Stimulated activated CD4-positive, alpha-beta T cell treated with anti-CD3 and anti-CD28 coated beads, TNF-alpha, amount 100 ng/mL, for 24 hours (primary cell): ENCODE measurements at places on chromosomes 12 and 14.

- DNase-seq, result peak; percentile 51
These were observed 11.3 kb upstream of the SLC38A2 start for GRCh38 chr12:46383654-46384450.

- DNase-seq, result no peak
These were observed 17.3 kb upstream of the EIF5 start for GRCh38 chr14:103316721-103317121.

GRCh38 chr14:24903337-24903736 lies 146.6 kb downstream of the STXBP6 start:
- no peak for DNase-seq

DNA sequence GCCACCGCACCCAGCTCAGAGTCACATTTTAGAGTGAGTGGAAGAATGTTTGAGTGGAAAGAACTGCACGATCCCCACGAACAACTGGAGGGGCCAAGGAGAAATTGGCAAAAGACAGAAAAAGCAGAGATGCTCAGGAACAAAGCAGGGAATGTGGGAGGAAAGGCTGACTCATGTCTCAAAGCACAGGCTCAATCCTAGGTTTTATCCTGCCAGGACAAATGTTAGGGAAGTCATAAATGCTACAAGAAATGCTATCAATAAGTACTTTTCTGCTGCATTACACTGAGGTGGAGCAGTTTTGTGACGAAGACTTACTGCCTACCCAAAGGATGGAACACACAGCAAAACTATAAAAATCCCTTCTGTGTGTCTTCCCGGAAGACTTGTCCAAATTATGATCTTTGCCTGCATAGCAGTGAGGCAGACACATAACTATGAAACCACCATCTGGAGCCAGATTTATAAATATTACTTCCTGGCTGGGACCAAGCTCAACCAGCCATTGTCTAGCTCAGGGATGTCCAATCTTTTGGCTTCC lies 26.7 kb downstream of the NIN start:
- no peak for DNase-seq

GRCh38 chr12:121579190-121579791 lies 1.5 kb downstream of the KDM2B start:
- no peak for DNase-seq

DNA sequence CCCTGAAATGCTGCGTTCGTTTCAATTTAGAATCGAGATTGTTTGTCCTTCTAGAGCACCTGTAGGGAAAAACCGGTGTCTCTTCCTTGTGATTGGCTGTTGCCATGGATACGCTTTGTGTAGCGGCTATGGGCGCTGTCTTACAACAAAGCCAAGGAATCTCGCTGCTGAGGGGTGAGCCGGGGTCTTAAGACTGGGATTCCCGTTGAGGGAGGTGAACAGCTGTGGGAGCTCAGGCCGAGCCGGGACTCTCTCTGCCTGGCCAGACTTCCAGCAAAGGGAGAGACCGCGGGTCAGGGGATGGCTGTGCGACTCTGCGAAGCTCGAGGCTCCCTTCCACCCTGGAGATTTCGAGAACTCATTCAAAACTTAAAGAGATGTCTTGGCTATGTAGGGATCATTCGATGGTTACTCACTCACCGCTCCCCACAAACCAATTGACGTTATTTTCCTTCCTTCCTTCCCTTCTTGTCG lies at the start of the genes LRRIQ1 and TSPAN19:
TSS of gene LRRIQ1 (plus strand) at position 118 of the 474 bp plus-strand sequence. CDS start 1,826 bp downstream, outside the sequence.
TSS of gene TSPAN19 (minus strand) at position 44 of the 474 bp plus-strand sequence. CDS start 6,331 bp downstream, outside the sequence.
- no peak for DNase-seq

GRCh38 chr14:54256156-54256555 lies 140.7 kb upstream of the CDKN3 start:
- no peak for DNase-seq

- DNase-seq, result no peak
These were observed 20.4 kb upstream of the AMIGO2 start for GRCh38 chr12:47100160-47100559.

DNA sequence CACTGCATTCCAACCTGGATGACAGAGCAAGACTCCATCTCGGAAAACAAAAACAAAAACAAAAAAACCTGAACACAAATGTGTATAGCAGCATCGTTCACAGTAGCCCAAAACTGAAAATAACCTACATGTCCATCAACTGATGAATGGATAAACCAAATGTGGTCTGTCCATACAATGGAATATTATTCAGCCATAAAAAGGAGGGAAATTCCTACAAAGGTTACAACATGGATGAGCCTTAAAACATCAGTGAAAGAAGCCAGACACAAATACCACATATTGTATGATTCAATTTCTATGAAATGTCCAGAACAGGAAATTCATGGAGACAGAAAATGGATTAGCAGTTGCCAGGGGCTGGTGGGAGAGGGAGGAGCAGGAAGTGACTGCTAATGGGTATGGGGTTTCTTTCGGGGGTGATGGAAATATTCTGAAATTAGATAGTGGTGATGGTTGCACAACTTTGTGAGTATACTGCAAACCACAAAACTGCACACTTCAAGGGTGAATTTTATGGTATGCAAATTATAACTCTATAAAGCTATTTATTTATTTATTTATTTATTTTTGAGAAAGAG lies 4.0 kb downstream of the MYL2 start:
- DNase-seq, result no peak

DNA sequence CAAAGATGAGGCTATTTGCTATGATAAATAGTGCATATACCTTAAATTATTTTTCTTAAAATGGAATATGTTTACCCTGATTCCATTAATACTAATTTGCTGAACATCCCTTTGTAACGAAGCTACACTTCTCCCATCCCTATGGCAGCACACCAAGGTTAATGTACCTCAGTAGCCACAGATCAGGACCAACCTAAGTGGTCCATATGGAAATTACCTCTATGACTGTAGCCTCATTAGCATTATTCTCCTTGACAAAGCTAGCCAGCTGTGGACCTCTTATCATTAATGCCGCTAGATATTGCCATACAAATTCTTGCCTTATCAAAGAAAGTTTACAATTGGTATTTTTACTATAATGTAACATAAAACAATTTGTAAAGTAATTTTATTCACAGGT lies 76.9 kb upstream of the GARIN2 start:
- DNase-seq, result no peak

DNA sequence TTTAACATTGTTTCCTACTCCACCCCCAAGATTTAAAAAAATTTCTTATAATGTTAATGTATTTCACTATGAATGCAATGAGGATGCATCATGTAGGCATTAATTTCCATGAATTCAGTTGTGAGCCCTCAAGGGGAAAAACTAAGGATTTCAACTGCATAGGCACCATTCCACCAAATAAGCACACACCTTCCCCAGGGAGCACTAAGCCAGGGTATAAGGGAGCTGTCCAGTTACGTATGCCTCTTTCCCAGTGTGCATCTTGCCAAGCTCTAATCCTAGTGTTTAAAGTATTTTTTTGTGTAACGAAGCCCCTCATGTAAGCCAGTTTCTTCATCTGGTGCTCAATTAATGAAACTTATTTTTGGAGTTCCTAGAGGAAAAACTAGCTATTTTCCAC lies 6.6 kb downstream of the FERMT2 start:
- no peak for DNase-seq

GRCh38 chr12:45214749-45215418 lies 1.0 kb upstream of the ANO6 start:
- DNase-seq, result no peak

- DNase-seq, result no peak
These were observed 20.0 kb downstream of the NFKBIA start for GRCh38 chr14:35384455-35385041.

GRCh38 chr14:81206115-81206514 lies 14.6 kb downstream of the GTF2A1 start:
- no peak for DNase-seq

DNA sequence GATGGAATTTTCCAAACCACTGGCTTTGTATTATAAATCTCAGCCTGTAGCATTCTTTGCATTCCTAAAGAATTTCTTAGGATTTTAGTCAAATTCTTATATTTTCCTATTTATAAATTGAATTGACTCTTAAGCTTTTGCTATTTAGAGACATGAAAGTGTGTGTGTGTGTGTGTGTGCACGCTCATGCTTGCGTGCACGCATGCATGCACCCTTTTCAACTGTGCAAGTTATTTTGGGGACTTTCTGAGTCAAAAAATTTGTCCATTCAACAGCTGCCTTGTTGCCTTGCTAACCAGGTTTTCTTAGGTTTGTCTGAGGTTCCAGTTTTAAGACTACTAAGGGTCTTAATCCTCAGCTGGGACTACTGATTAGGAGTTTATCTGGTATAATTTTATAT lies 42.6 kb downstream of the GPATCH2L start:
- no peak for DNase-seq

- DNase-seq, result no peak
These were observed 129.3 kb upstream of the CCDC175 start for GRCh38 chr14:59705866-59706265.

GRCh38 chr14:80862983-80863382 lies 78.6 kb downstream of the CEP128 start:
- DNase-seq, result no peak

GRCh38 chr12:50659690-50660424 lies 104.0 kb upstream of the ATF1 start:
- DNase-seq, result no peak

DNA sequence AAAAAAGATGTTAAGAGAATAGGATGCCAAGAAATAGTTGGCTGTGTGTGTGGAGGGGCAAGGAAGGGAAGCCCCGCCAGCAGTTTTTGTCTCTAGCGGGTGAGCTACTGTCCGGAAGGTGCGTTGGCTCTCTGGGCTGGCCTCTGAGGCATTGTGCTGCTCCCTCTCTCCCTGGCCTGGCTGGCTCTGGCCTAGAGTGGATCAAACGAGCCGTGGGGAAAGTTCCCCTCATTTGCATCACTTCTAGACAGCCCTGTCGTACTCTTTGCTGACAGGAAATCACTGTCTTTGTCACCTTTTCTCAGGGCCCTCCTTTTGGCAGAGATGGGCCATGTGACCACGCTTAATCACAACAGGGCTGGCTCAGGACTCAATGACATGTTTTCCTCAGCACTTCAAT lies 236.1 kb upstream of the NPAS3 start:
- no peak for DNase-seq

- no peak for DNase-seq
These were observed 3.1 kb downstream of the MYH7 start for GRCh38 chr14:23432102-23432925.

GRCh38 chr12:102343361-102344121 lies 136.8 kb downstream of the IGF1 start:
- DNase-seq, result no peak

DNA sequence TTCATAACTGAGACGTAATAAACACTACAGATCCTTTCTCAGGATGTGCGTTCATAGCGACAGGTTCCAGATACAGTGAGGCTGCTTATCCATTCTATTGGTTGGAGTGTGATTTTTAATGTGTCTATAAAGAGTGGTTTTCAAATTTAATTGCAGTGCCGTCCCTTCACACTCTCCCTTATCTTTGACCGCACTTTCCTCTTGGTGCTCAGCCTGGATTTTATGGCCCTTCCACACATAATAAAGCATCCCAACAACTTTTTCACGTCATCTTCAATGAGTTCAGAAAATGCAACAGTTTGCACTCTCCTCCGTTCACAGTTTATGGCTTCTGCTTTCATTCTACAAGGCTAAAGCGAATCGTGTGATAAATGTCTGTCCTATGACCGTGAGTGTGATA lies 1209.9 kb downstream of the BCL11B start:
- no peak for DNase-seq

- no peak for DNase-seq
These were observed 9.1 kb downstream of the B4GALNT3 start for GRCh38 chr12:468671-469389.

DNA sequence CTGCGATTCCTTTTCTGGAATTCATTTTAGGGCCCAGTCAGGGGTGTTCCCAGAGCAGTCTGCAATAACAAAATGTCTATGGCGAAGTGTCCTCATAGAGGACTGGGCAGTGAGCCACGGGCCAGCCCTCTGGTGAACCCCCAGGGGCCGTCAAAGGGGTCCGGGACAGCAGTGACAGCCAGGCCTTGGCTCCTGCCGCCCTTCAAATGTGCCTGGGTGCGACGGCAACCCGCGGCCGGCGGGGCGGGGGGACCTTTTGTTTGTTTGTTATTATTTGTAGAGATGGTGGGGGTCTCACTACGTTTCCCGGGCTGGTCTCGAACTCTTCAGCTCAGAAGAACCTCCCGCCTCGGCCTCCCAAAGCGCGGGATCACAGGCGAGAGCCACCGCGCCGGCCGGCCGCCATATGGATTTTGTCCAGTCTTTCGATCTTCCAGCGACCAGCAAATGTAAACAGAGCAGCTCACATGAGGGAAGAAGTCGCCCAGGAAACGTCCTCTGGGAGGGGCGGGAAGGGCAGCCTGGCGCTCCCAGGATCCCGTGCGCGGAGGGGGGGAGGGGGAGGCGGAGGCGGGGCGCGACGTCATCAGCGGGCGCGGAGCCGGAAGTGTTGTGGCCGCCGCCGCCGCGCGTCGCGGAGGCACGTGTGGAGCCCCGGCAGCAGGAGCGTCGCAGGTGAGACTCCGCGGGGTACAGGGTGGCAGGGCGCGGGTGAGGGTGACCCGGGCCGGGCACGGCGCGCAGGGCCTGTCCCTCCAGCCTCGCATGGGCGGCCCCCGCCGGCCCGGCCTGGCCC lies at the start of gene TRMT61A:
TSS of gene TRMT61A (plus strand) at position 610 of the 796 bp plus-strand sequence. CDS start 783 bp downstream, outside the sequence.
- peak; percentile 71 for DNase-seq

DNA sequence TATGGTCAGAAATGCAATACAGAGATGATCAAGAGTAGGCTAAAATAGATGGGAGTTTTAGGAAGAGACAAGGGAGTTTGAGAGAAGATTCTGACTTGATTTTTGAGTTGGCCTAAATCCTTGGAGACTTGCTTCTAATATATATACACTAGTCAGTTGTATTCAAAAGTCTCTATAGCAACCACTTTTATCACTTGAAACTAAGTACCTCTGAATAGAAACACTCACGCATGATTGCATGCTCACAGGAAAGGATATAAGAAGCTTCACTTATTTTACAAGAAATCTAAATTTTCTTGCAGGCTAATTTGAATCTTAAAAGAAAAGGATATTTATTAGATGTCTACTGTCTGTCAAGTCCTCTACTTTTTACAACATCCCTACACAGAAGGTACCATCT lies 316.8 kb downstream of the SNAPC1 start:
- DNase-seq, result no peak

GRCh38 chr12:10554756-10555481 lies 49.2 kb downstream of the EIF2S3B start:
- DNase-seq, result no peak

- no peak for DNase-seq
These were observed 1157.2 kb downstream of the TMEM121 start for GRCh38 chr14:106683631-106684030.

DNA sequence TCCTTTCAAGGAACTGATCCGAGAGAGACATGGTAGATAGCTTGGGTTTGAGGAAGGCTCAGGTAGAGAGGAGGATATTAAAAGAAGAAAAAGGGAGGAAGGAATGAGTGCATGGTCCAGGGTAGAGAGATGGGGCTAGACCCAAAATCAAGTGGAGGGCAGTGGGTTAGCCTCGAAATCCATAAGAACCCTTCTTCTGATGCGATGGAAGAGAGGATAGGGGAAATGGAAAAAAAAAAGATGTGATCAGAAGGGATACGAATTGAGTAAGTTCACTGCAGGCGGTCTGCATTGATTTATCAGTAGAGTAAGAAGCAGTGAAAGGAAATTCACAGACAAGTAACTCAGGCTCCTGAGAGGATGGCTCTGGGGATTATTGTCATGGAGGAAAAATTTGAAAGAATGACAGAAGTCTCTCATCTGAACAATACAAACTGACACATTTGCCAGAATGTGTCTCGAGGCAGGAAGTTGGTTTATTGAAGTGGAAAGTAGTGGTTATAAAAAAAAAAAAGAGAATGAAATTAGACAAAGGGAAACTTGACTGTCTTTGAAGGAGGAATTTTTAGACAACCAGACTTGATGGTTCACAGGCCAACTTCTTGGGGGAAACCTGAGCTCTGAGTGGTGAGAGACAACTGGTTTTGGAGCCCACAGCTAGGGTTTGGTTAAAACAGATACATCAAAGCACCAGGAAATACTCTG lies 10.2 kb downstream of the PPFIBP1 start:
- DNase-seq, result no peak

- no peak for DNase-seq
These were observed 283.7 kb upstream of the PRKD1 start for GRCh38 chr14:30211326-30211725.
